ENCODE measurements at places on chromosomes 7 and 10.

DNA sequence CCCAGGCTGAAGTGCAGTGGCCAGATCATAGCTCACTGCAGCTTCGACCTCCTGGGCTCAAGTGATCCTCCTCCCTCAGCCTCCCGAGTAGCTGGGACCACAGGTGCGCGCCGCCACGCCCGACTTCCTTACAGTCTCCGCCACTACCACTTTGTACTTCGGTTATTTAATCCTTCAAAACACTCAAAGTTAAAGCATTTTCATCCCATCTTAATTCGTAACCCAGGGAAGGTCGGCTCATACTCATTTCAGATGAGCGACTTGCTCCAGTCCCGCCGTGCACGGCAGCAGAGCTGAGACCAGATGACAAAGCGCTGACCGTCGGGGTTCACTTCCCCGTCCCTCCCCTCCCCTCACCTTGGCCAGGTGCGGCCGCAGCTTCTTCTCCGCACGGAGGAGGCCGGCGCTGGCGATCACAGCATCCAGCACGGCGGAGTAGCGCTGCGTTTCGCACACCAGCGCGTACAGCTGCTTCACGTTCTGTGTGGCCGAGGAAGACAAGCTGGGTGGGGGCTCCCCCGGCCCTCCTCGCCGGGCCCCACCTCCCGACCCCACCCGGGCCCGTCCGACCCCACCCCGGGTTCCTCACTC lies 457 bp downstream of the NSUN5 start:
- no peak for DNase-seq

DNA sequence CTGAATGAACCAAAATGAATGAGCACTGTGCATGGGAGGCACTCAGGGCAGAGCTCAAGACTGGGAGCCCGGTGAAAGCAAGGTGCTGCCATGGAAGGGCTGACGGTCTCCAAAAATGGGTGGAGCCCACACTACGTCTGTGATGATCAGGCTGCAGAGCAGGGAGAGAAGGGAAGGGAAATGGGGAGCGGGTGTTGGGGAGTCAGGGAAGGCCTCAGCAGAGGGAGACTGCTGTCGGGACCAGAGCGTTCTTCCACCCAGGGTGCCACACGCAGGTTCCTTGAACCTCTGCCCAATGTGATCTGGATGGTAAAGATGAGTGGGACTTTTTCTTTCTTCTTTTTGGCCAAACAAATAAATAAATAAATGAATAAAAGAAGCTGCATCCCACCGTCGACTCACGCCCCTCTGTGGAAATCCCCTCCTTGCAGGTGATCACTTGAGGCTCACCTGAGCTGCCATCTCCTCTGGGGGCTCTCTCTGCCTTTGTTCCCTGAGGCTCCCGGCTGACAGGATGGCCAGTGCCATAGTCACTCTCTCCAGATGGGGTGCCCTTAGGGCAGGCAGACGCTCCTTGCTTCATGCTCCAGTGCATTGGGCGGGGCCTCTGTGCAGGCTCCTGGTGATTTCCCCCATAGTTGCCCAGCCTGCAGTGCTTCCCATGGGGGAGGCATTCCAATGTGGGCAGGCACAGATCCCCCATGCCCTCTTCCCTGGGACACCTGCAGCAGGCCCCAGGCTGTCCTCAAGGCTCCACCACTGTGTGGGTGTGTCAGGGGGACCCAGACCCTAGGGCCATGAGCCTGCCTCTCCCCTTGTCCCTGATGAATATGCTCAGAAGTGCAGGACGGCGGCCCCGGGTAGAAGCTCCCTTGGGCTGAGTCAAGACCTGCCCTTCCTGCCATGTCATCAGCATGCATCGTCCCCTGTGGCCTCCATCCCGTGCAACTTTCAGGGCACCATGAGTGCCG lies 131.8 kb downstream of the PTPN20 start:
- no peak for DNase-seq

DNA sequence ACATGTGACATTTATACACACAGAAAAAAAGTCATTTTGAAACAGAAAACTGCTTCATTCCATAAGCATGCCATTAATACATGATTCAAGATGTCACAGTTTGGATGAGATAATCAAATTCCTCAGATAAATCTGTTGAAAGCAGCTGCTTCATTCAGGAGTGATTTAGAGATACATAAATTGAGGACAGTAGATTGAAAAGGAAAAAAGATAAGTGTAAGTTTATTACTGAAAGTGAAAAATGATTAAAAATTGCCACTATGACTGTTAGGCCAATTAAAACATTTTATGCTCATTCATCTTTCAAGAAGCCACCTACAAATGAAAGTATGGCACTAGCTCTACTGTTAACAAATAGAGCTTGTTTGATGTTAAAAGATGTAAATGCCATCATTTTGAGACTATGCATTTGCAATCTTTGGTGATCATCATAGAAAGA lies 136.9 kb upstream of the CDK6 start:
- no peak for DNase-seq

DNA sequence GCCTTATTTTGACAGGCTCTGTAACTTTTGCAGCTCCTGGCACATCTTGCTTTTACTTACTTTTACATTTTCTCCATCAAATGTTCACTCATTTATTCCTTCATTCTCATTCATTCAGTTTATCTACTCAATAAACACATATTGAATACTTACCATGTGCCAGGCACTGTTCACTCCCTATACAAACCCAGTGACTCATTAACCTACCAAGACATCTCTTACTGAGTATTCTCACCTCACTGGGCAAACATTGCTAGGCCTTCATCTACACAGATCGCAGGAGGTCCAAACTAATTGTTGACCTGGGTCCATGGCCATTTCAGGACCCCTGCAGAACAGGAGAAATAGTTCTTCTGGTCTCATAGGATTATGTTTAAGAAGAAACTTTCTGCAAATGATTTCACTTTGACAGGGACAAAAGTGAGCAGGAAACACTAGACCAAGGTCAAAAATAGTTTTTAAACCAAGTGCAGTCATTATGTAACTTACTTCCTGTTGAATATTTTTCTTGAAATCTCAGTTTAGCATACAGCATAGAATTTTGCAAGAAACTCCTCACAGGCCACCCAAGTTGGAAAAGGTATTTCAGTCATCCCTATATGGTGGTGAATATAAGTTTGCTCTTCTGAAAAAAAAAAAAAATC lies 17.6 kb downstream of the SLC26A4 start:
- DNase-seq, result no peak

- DNase-seq, result no peak
These were observed 32.4 kb upstream of the ZRANB1 start for GRCh38 chr10:124909563-124909962.

GRCh38 chr10:52918714-52919305 lies 146.2 kb upstream of the MBL2 start:
- no peak for DNase-seq

- DNase-seq, result no peak
These were observed 64.4 kb downstream of the RAPGEF5 start for GRCh38 chr7:22292531-22292930.

DNA sequence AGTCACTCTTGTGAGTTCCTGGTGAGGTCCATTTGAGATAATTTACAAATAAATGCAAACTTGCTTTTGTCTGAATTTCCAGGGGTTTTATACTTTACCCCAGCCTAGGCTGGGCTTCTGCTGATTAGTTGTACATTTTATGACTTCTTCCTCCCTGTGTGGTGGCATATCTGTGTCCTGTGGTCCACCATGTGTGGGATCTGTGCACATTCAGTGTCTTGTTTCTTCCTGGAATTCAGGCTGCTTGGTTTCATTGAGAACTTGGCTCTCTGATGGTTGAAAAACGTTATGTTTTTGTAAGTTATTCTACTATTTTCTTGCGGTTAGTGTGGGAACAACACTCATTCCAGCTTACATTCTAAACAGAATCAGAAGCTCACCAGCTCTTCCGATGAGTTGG lies 523.4 kb upstream of the PFKP start:
- no peak for DNase-seq

- DNase-seq, result no peak
These were observed 129.3 kb upstream of the LANCL2 start for GRCh38 chr7:55235801-55236200.

- DNase-seq, result no peak
These were observed 204.7 kb downstream of the NXPH1 start for GRCh38 chr7:8638076-8638475.

DNA sequence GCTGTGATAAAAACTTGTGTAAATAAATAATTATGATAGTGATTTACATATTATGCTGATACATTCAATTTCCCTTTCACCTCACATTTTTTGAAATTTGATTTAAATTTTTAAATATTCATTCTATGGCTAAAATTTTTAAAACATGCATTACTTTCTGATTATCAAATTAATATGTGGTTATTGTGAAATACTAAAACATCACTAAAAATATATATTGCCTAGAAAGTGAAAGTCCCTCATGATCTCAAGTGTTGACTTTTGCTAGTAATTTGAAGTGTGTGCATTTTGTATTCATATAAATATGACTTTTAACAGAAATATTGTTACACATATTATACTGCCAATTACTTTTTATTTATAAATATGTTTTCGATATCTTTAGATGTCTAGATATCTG lies 3.1 kb downstream of the LRRC72 start:
- no peak for DNase-seq

DNA sequence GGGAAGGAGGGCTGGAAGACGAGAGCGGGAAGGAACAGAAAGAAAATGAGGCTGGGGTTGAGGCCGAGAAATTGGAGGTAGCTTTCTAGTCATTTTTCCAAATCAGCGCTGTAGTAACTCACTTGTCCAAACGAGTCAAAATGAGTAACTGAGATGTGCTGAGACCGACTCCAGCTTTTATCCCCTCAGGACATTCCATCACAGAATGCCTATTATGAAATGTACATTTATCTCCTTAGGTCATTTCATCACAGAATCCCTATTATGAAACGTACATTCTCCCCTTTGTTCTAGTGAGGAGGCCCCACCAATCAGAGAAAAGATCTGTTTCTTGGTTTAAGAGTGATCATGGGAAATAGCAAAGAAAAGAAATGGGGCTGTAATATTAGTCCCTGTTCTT lies 55.7 kb upstream of the AMPH start:
- no peak for DNase-seq

DNA sequence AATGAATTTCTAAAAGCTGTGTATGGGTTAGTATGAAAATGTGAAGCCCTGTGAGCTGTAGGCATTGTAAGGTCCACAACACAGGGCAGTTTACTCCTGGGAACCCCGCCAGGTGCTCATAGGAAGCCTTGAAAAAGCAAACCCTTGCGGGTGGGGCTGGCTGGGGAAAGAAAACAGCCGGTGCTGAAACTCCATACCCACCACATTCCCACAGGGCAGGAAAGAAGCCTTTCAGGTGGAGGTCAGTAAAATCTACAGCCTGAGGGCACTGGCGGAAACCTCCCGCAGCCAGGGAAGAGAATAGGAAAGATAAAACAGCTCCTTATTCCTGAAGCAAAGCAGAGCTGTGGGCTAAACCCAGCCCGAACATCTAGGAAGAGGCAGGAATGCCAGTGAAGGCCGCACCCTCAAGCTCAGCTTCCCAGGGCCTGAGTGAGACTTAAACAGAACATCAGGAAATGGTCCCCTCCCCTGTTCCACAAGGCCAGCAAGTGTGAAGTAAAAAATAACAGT lies 34.7 kb downstream of the PODXL start:
- no peak for DNase-seq

DNA sequence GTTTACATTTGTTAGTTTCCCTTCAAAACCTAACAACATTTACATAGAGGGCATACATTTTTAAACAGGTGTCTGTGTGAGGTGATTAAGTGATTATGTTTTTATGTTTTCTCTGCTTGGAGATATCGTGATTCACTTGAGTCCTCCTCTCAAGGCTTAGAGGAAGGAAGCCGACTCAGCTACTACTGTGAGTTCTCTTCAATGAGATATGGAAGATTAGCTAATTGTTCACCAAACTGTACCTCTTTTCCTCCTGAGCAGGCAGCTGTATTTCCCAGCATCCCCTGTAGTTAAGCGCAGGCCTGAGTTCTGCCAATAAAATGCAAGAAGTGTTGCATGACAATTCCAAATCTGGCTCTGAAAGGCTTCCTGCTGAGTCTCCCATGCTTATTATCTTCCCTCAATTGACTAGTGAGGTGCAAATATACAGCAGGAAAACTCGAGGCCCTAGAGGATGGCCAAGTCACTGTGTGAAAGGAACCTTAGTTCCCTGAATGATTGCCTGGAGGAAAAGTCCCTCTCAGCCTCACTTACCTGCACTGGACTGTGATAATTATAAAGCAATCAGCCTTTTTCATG lies 528.7 kb downstream of the GRM8 start:
- DNase-seq, result no peak

DNA sequence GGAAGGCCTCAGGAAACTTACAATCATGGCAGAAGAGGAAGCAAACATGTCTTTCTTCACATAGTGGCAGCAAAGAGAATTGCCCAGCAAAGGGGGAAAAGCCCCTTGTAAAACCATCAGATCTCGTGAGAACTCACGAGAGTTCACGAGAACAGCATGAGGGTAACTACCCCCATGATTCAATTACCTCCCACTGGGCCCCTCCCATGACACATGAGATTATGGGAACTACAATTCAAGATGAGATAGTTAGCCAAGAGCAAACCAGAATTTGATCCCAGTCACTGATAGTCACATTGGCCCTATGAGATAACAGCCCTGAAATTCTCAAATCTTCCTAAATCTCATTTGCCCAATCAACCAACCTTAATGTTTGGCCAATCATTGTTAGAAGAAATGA lies 18.2 kb upstream of the ITPRID1 start:
- DNase-seq, result no peak

GRCh38 chr7:117661328-117661727 lies 181.5 kb downstream of the CFTR start:
- DNase-seq, result no peak

- no peak for DNase-seq
These were observed 23.7 kb upstream of the MRC1 start for GRCh38 chr10:17785276-17785930.

- no peak for DNase-seq
These were observed 47.0 kb downstream of the PTN start for GRCh38 chr7:137296576-137296975.

DNA sequence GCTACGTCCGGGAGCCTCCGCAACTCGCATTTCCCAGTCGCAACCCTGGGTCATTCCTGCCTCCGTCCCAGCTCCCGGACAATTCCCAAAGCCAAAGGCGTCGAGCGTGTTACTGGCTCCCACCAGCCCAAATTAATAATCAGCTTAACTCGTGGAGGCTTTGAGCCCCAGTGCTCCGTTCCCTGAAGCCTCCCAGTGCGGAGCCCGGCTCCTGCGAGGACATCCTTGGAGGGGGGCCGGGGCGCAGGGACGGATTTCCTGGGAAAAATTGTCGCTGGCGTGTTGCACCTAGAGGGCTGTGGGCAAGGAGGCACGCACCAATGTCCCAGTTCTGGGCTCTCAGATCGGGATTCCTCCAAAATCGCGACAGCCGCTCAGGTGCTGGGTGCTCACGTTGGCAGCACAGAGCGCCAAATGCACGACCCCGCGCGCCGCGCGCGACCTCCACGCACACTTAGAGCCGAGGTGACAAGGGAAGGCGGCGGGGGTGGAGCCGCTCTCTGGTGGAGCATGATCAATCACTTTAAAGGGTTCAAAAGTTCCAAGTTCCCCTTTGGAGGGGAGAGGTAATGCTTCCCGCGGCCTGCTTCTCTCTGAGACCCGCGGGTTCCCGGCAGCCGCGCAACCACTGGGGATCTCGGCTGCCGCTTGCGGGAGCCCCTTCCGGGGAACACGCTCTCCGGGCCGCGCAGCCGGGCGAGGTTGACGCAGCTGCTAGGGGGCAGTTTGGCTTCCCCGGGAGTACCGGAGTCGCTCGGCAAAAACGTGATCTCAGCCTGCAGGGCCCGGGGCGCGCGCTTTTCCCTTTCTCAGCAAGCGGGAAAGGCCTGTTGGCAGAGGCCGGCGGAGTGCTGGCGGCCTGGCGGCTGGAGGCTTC lies 25.5 kb downstream of the SKIDA1 start:
- DNase-seq, result no peak

- no peak for DNase-seq
These were observed 79.3 kb downstream of the RNF133 start for GRCh38 chr7:122619664-122620063.

All from T-helper 1 cell (primary cell).